ENCODE measurements at places on chromosomes 3 and 15.

DNA sequence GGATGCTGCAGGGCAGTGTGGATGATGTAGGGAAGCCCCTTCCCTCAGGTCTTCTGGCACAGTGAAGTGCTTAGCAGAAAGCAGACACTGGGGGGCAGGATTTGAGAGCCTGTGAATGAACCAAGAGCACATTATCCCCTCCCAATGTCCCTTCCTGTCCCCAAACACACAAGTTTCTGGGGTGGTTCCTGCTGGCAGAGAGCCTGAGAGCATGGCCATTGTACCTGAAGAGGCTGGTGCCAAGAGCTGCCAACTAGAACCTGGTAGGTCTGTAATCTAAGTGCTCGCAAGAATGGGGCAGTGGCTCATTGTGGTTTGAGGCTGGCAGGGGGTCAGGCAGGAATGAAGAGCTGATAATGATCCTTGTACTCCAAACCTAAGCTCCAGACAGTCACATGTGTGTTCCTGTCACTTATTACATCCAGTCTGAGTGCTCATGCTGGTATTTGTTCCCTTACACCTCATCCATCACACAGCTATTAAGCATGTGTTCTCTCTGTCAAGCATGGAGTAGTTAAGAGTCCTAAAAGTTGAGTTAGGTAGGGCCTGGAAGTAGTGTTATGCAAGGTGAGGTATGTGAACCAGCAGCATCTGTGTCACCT lies 6.7 kb upstream of the CCR1 start:
- DNase-seq: peak; percentile 57

- DNase-seq: no peak
These were observed 24.8 kb downstream of the LNP1 start for GRCh38 chr3:100426067-100426682.

DNA sequence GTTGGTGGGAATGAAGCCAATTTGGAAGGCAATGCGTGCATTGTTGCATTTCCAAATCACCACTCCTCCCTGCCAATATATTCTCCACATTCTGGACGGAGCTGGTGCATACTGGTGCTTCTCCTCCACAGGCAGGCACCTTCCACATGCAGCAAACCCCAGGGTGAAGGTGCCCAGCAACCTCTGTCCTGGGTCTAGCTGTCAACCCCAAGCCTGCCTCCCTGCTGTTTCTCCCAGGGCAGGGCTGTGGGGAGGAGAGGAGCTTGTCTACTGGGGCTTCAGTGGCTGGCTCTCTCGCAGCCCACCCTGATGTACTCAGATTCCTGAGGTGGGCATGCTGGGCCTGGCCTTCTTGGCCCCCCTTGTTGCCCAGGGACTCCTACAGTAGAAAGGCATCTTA lies 20.1 kb downstream of the GASK1A start:
- DNase-seq: no peak

- no peak for DNase-seq
These were observed 712.3 kb upstream of the LMCD1 start for GRCh38 chr3:7789324-7789723.

DNA sequence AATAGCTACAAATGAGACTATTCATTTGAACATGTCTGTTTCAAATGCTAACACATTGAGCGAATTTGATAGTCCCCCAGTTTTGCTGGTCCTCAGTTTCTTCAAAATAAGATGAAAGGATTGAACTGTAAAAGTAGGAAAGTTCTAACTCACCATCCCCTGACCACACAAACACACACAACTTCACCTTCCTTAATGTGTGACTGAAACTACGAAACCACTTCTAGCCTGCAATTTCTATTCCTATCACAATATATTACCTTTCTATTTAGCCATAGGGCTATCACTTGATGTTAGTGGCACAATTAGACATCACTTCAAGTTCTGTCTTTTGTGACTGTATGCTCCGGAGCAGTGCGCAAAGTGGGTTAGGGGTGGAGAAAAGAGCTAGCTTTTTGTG lies 14.9 kb downstream of the BTLA start:
- no peak for DNase-seq

DNA sequence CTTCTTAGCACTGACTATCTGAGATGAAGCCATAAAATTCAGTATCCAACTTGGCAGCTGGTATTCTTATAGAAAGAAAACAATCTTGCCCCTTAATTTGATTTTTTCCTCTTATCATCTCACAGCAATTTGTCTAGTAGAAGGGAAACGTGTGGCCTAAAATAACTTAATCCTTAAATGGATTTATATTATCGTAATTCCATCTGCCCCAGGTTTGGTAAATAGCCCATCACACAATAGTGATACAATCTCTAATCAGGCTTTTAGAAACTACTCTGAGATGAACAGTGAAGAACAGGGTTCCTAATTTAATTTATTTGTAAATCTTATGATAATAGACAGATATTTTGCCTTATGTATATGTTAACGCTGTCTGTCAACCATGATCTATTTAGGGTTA lies 24.8 kb downstream of the PEX5L start:
- no peak for DNase-seq

DNA sequence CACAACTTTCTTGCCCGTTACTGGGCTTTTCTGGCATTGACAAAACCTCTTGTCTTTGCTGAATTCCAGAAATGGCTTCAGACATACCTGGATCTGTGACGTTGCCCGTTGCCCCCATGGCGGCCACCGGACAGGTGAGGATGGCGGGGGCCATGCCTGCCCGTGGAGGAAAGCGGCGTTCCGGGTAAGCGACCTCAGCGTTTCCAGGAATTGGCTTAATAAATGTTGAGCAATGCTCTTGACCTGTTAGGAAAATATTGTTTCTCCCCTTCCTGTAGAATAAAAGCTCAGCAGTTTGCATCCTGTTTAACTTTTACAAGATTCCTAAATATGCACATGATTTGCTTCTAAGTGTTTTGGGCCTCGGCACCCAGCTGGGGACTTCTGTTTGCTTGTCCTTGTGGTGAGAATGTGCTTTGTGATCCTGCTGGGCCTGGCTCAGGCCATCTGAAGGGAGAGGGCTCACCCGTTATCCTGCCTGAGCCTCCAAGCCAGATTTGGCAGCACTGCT lies 46.7 kb downstream of the ARNT2 start:
- DNase-seq: no peak

- peak; percentile 36 for DNase-seq
These were observed 552.3 kb downstream of the FOXP1 start for GRCh38 chr3:71031181-71031580.

- DNase-seq: no peak
These were observed 1077.0 kb downstream of the ROBO1 start for GRCh38 chr3:78690766-78691165.

- DNase-seq: no peak
These were observed 59.1 kb downstream of the SSR3 start for GRCh38 chr3:156495816-156496215.
